ENCODE measurements at places on chromosomes 16 and 17.

DNA sequence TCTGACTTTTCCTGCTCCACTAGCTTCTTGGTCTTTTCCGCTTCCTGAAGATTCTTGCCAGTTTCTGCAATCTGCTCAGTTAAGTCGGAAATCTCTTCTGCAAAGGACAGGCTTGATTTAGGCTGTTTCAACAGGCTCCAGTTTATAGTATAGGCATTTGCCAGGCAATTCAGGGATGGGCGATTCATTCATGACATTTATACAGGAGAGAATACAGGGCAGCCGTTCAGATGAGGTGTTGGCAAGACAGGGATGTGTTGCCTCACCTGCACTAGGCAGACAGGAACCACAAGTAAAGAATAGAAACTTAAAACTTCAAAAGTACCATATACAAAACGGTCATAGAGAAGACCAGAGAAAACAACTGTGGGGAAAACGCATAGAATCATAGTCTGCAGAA lies 61.7 kb downstream of the MYH13 start:
- DNase-seq, result no peak

DNA sequence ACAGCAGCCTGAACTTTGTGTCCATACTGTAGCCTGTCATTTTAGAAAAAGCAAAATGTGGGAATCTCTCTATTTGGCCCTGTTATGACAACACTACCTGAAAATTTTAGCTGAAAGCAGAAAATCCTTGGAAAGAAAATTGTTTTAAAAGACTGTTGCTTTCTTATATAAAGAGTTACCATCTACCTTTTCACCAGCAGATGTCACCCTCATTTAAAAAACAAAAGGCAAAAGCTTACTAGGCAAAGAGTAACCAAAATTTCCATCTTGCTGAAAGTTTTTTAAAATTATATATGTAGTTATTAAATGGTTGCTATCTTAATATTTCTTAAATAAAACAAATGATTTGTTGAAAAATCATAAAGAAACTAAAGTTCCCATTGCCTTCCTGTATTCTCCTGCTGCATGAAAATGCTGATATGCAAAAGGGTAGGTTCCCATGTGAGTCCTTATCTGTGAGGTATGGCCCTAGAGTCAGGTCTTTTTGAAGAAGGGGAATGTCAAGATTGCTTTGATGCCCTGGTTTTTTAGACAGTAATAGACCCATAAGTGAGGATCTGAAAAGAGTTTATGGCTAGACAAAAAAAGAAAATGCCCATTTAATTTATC lies 61.0 kb downstream of the TNRC6C start:
- peak; percentile 47 for DNase-seq

- DNase-seq, result no peak
These were observed 14.9 kb upstream of the RBFOX3 start for GRCh38 chr17:79625706-79626105.

GRCh38 chr16:66489818-66490217 lies 60.1 kb downstream of the TK2 start:
- DNase-seq, result no peak

DNA sequence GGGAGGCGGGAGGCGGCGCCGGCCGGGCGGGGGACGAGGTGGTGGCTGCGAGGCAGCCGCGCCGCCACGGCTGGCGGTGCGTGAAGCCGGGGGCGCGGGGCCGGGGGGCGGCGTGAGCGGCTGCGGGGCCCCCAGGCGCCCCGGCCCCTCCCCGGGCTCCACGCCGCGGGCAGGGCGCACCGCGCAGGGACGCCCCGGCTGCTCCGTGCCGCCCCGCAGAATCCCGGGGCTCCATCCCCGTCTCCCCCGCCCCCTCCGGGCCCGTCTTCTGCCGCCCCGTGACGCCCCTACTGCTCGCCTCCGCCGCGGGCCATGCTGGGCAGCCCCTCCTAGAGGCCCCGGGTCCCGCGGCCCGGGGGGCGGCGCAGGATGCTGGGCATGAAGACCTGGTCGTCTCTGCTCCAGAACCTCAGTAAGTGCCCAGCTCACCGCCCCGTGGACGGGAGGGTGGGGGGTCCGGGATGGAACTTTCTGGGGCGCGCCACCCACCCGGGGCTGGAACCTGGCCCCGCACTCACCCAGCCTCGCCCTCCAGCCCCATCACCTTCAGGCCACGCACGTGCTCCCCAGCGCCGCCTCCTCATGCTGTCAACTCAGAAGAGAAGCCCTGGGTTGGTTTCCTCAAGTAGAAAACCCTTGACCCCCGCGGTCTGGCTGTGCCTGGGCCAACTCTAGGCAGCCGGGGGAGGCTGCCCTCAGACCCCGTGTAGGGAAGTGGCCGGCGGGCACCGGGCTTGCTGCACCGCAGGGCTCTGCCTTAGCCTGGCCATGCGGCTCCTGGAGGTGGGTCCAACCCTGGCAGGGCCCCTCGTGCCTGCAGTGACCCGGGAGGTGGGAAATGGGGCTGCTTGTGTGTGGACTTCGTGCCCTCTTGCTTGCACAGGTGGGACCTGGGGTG lies 150.2 kb upstream of the GSE1 start:
- no peak for DNase-seq

- no peak for DNase-seq
These were observed 2.1 kb downstream of the KRT33B start for GRCh38 chr17:41367426-41368075.

DNA sequence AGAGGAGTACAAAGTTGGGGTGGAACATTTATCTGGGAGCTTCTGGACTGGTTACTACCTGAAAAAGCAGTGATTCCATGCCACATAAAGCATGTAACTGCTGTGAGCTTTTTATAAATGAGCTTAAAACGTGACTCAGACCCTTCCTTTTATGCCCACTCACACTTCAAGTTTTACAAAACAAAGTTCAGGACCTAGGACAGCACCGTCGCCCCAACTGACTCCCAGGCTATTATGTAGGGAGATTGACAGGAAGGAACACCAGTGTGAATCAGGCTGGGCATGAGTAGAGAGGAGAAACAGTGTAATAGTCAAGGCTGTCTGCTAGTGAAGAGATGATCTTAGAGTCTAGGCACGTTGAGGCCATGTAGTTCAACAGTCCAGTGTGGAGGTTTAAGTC lies 91.6 kb upstream of the DNAH9 start:
- no peak for DNase-seq

DNA sequence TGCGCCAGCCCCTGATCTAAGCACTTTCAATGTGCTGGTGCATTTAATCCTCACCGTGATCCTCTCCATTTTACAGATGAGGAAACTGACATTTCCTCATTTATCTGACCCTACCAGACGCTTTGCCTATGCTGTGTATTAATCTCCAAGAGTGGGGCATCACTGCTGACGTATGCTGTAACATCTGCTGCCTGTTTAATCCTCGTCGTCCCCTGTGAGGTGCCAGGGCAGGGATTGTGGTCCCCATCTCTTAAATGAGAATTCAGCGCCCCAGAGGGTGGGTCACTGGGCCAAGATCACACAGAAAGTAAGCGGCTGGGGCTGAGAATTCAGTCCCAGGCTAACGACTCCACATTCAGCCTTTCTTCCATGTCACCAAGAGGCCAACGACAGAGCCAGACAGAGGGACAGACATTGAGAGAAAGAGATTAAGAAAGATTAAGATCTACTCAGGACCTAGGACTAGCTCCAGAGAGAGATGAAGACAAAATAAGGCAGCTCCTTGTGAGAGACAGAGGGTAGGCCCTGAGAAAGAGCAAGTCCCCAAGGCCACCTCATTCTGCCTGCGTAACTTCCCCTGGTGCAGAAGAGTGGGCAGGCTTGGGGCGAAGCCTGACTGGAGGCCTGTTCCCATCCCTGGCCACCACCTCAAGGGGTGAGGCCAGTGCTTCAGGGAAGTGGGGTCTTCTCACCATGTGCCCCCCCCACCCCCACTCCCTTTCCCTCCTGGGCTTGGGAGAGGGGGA lies 13.5 kb downstream of the CACNA1G start:
- no peak for DNase-seq

DNA sequence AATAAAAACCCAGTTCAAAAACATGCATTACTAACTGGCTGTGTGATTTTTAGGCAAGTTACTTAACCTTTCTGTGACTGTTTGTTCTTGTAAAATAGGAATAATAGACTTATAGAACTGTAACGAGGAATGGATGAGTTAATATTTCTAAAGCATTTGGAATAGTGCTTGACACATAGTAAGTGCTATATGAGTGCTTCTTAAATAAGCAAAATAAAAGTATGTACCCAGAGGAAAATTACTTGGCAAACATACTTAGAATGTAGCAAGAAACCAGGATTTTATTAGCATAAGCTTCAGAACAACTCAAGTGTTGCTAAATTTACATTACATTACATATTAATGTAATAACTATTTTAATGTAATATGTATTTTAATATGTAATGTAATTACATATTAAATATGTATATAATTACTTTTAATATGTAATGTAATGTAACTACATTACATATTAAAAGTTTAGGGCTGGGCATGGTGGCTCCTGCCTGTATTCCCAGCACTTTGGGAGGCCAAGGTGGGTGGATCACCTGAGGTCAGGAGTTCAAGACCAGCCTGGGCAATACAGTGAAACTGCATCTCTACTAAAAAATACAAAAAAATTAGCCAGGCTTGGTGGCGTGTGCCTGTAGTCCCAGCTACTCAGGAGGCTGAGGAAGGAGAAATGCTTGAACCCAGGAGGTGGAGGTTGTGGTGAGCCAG lies 14.2 kb downstream of the NFAT5 start:
- no peak for DNase-seq

- no peak for DNase-seq
These were observed 15.7 kb upstream of the MC1R start for GRCh38 chr16:89902980-89903379.
